ENCODE measurements at places on chromosomes 7 and 10.

DNA sequence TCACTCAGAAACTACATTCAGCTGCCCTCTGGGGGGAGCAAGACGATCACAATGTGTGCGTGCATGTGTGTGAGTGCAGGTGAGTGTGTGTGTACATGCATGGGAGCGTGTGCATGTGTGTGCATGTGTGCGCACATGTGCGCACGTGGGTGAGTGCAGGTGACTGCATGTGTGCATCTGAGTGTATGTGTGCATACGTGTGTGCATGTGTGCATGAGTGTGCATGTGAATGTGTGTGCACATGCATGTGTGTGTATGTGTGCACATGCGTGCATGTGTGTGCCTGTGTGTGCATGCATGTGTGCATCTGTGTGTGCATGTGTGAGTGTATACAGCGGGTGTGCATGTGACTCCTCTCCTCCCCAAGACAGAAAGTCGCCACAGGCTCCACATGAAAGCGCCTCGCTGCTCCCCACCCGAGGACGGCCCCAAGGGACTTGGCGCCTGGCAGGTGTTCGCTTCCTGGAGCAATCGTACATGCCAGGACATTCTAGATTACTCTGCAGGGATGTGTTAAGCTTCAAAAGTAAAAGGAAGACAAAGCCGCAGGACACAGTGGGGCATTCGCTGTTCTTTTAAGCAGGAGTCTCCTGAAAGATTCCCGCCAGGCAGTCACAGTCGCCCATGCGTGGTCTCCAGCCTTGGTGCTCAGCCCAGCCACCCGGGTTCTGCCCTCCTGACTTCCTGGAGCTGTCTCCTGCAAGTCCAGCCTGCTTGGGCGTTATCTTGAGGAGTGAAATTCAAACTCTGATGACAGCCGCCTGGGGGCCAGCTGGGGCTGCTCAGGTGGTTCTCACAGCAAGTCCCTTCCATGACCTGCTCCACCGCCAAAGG is 42.0 kb upstream of the ADGRA1 start:
- DNase-seq = no peak

DNA sequence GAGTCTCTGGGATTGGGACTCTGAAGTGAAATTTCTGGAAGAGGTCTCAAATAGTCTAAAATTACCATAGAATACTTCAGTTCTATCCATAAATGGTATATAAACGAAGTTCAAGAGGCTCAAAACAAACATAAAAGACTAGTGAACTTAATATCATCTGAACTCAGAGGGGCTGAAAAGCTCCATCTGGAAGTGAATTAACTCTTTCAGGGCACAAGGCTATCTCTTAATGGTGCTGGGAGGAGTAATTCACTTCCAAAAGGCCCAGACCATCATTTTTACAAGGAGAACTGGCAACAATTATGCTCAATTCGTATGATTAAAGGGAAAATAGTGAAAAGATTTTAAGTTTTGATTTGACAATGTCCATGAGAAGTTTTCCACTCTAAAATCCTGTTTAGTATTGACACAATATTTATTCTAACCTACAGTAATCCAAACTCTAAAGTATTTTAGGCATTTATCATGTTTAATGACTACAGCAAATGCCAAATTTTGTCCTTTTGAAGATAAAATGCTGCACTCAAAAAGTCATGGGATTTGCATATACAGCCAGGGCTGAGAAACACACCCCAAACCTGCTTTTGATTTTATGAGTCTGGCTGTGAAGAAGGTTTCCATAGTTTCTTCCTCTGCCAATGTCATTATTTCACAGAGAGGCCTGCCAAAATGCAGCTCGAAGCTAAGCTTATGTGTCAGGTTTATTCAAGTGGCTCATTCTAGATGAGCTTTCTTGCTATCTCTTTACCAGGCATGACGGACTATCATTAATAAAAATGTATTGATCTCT is 143.9 kb downstream of the HIBADH start:
- DNase-seq = no peak

DNA sequence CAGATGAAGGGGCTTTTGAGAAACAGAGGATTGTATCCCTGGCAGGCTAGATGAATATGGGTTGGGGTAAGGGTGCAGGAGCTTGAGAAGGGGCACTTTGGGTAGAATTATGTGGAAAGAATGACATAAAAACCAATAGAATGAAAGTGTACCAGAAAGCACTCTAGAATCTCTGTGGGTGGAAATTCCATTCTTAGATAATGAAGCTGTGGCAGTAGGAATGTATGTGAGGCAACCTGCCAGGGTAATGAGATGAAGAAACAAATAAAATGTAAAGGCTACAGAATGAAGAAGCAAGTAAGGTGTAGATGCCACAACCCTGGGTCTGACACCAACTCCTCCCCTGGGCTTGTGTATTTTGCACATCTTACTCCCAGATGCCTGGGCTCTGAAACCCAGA is 16.8 kb downstream of the NOBOX start:
- DNase-seq = no peak

DNA sequence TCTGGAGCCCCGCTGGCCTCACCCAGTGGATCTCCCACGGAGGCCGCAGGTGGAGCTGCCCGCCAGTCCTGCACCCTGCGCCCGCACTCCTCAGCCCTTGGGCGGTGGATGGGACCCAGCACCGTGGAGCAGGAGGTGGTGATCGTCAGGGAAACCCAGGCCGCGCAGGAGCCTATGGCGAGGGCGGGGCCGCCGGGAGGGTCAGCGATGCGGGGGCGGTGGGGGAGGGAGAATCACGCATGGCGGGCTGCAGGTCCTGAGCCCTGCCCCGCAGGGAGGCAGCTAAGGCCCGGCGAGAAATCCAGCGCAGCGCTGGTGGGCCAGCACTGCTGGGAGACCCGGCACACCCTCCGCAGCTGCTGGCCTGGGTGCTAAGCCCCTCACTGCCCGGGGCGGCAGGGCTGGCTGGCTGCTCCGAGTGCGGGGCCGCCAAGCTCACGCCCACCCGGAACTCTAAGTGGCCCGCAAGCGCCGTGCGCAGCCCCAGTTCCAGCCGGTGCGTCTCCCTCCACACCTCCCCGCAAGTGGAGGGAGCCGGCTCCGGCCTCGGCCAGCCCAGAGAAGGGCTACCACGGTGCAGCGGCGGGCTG is 524.8 kb upstream of the TPK1 start:
- no peak for DNase-seq

DNA sequence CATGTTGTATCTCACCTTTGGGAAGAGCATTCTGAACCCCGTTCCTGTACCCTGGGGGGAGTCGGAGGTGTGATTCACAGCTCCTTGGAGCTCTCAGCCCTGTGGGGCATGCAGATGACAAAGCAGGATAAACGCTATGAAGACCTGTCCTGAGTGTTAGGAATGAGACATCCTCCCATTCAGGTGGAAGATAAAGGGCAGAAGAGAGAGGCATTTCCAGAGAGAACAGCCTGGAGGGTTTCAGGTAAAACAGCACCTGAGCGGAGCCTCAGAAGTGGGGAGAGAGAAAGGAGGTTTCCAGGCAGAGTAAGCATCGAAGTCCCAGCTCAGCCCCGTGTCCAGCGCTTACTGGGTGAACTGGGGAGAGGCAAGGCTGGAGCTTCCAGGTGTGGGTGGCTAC is 288.9 kb downstream of the KLF6 start:
- DNase-seq = no peak

GRCh38 chr10:50894312-50894711 is 8.9 kb upstream of the A1CF start:
- DNase-seq = no peak

DNA sequence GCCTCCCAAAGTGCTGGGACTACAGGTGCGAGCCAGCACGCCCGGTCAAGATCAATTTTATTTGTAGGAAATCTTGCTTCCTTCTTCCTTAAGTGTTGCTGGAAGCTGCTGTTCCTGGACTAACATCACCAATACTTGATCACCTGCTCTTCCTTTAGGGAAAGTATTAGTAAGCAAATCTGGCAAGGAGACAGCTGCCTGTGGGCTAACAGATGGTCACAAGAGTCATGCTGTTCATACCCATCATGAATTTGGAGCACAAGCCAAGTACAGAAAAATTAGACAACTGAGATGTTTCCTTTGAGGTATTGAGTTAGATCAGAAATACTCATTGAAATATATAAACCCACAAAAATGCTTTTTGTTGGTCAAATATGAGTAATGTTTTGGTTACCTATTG is 27.9 kb downstream of the BAIAP2L1 start:
- peak; percentile 69 for DNase-seq

GRCh38 chr7:138460649-138461607 is 869 bp downstream of the TRIM24 start:
- DNase-seq = peak; percentile 55

- no peak for DNase-seq
These were observed 1.6 kb upstream of the PIK3CG start for GRCh38 chr7:106863274-106863997.

GRCh38 chr10:97508342-97508741 is 9.6 kb downstream of the UBTD1 start:
- peak; percentile 56 for DNase-seq

- peak; percentile 73 for DNase-seq
These were observed 91.1 kb upstream of the TNS3 start for GRCh38 chr7:47672977-47673381.

DNA sequence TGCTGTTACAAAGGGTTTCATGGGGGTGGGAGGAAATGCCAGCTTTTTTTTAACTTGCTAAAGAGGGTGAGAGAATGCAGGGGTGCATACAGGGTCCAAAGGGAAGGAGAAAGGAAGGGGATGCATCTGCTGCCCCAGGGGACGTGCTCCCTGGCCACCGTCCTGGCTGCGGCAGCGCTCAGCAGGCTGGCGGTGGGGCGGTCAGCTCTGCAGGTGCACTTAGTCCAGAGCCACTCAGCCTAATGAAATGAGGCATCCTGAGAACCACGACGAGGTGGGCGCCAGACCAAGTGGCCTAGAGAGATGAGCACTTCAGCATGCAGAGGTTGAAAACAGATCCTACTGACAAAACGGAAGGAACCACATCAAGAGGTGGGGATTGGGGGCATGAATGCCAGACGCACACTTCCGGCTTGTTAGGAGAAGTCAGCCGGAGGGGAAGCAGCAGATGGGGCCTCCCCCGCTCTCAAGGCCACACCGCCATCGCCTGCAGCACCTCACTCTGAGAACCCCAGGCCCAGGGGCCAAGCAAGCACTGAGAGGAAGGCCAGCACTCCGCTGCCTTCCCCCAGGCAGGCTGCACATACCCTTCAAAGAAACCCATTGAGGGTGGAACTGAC is 94.5 kb downstream of the MAD1L1 start:
- no peak for DNase-seq

DNA sequence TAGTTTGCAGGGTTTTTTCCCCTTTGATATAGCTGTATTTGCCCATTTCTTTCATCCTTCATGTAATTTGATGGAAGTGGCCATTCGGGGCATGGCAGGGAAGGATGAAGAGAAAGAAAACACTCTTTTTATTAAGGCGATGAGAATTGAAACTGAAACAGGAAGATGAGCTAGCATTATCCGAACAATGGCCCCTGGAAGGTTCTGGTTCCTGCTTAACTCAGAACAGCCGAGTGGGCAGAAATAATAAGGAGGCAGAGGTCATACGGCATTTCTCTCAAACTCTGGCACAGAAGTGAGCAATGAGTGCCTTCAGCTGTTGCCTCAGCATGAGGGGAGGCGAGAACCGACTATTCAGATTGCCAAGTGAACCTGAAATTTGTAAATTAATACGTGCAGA is 113.2 kb upstream of the MYO3A start:
- DNase-seq = no peak

DNA sequence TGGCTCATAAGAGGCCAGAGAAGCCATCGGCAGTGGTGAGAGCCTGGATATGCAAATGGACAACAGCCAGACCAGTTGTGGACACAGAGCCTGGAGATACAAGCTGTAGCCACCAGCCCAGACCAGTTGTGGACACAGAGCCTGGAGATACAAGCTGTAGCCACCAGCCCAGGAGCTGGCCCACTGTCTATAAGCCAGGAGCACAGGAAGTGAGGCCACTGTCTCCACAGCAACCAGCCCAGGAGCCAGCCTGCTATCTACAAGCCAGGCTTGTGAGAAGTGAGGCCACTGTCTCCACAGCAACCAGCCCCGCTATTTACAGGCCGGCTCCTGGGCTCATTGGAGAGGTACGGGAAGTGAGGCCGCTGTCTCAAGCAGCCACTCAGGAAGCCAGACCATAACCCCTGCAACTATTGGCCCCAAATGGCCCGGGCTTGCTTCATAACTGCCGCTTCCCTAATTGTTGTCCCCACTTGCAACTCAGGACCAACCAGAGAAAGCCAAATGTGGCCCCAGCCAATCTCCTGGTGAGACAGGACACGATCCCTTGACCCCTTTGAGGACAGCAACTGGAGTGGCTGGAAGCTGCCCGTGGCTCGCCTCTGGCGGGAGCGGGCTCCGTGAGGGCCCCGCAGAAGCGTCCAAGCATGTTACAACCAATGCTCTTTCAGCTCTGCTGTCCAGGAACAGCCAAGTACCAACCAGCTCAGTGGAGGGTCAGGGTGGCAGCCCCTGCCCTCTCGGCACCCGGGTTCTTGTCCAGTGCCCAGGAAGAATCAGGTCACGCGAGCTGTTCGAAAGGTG is 44.1 kb upstream of the CNPY1 start:
- no peak for DNase-seq

DNA sequence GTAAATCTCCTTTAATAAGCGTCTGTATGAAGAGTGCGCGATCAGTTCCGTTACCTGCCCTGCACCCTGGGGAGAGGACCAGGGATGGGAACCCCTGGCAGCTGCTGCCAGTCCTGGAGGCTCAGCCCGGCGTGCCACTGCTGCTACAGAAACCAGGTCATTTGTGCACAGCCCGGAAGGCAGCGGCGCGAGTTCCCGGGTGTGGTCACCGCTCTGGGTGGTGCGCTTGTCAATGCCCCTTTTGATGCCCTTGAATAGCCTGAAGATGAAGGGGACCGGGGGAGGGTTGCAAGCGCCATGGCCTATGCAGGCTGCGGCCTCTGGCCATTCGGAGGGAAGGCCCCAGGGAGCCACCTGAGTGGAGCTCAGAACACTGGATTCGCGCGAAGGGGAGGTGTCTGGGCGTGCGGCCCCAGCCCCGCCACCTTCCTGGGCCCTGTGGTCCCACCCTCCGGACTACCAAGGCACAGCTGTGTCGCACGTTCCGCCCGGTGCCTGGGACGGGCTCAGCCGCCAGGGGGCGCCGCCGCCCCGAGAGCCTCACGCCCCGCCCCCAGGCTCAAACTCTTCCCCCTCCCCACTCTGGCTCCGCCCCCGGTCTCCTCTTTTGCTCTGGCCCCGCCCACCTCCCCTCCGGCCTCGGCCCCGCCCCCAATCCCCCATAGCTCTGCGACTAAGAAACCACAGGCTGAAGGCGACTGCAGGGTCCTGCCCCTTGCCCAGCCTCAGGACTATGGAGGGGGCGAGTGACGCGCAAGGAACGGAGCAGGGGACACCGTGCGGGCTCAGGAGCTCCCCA is 16.5 kb downstream of the AP5Z1 start:
- DNase-seq = peak; percentile 49

- DNase-seq = no peak
These were observed 120.5 kb upstream of the IMMP2L start for GRCh38 chr7:111682588-111683340.

GRCh38 chr10:119337796-119338432 is 130.5 kb downstream of the GRK5 start:
- peak; percentile 78 for DNase-seq

GRCh38 chr7:111274857-111275256 is 183.9 kb downstream of the LRRN3 start:
- DNase-seq = peak; percentile 4

DNA sequence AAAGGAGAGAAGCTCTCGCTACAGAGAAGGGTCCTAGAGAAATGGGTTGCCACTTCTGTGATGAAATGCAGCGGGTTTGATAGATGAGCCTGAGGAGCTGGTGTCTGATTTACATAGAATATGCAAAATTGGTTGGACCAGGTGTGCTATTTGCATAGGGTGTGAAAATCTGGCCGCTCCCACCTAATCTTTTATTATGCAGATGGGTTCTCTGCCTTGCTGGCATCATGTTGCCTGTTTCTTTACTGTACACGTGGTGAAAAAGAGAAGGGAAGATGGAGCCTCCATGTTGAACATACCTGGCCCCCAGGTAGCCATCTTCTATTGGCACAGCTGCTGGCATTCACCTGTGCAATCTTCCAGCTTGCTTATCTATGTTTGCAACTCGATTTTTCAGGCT is 212.2 kb downstream of the ANKRD7 start:
- DNase-seq = no peak

Measured in ELR (cell line).